ENCODE measurements at places on chromosomes 13 and 19.
A peak's percentile ranks its signal among the peaks of the same experiment; 100 is the strongest.

GRCh38 chr13:82291852-82292251 lies 1590.4 kb downstream of the SLITRK1 start:
- H3K36me3 ChIP-seq = no peaks in the 10 kb centered on the region
- H3K27ac ChIP-seq = no peak overlapping the region
- no peak overlapping the region for H3K4me3 ChIP-seq
- no peak for DNase-seq
- H3K27me3 ChIP-seq = no peaks in the 10 kb centered on the region

- no peak overlapping the region for H3K4me3 ChIP-seq
- no peak for DNase-seq
- no peaks in the 10 kb centered on the region for H3K27me3 ChIP-seq
- no peaks in the 10 kb centered on the region for H3K4me1 ChIP-seq
Measured at GRCh38 chr13:40285634-40286033, 380.8 kb downstream of the FOXO1 start.

- H3K27ac ChIP-seq = peak overlapping the region; percentile 20
- H3K27me3 ChIP-seq = no peaks in the 10 kb centered on the region
- H3K4me1 ChIP-seq = peaks cover 6% of the 10 kb centered on the region
- no peak overlapping the region for H3K4me3 ChIP-seq
Measured at GRCh38 chr13:73248711-73249580, 190.1 kb downstream of the KLF5 start.

GRCh38 chr13:99652141-99652540 lies 150.9 kb downstream of the TM9SF2 start:
- H3K4me3 ChIP-seq = no peak overlapping the region
- no peaks in the 10 kb centered on the region for H3K36me3 ChIP-seq
- H3K4me1 ChIP-seq = peaks cover 2% of the 10 kb centered on the region
- H3K27ac ChIP-seq = no peak overlapping the region
- DNase-seq = no peak

- DNase-seq = no peak
- H3K4me3 ChIP-seq = no peak overlapping the region
- no peaks in the 10 kb centered on the region for H3K4me1 ChIP-seq
- no peaks in the 10 kb centered on the region for H3K27me3 ChIP-seq
Measured at GRCh38 chr13:114149774-114150740, 17.6 kb upstream of the RASA3 start.

DNA sequence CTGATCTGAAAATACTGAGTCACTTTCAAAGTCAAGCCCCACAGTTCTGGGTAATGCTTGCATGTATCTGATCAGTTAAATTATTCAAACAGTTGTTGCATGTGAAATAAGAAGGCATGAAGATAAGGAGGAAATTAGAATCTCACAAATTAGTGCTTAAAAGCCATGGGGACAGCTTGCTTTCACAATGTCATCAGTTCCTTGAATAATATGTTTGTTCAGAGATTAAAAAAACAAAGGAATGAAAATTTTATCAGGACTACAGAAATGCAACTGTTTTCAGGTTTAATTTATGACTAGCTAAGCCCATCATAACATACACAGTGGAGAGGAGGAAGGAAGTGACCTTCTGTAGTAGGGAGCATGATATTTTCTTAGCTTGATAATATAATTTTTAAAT lies 150.1 kb downstream of the OXGR1 start:
- H3K27me3 ChIP-seq = no peaks in the 10 kb centered on the region
- H3K27ac ChIP-seq = no peak overlapping the region
- no peaks in the 10 kb centered on the region for H3K36me3 ChIP-seq
- H3K4me1 ChIP-seq = peaks cover 6% of the 10 kb centered on the region
- no peak overlapping the region for H3K4me3 ChIP-seq

DNA sequence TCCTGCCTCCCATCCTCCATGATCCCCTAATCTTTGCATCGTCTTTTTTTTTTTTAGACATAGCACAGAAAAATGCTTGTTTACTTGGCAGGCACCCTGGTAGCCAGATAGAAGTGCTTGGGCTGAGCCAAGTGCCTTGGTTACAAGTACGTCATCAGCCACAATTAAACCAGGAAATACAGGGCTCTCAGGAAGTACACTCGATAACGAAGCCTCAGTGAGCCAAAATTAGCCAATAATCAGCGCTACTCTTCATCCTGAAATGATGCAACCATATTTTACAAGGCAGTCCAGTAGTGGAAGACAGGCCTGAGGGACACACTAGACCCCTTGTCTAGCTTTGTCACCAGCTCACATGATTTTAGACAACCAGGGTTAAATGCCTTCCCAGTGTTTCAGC lies 194.0 kb upstream of the NBEA start:
- no peak overlapping the region for H3K27ac ChIP-seq
- no peak overlapping the region for H3K4me3 ChIP-seq
- H3K27me3 ChIP-seq = peaks cover 5% of the 10 kb centered on the region
- H3K36me3 ChIP-seq = no peaks in the 10 kb centered on the region
- no peak for DNase-seq
- H3K4me1 ChIP-seq = no peaks in the 10 kb centered on the region

DNA sequence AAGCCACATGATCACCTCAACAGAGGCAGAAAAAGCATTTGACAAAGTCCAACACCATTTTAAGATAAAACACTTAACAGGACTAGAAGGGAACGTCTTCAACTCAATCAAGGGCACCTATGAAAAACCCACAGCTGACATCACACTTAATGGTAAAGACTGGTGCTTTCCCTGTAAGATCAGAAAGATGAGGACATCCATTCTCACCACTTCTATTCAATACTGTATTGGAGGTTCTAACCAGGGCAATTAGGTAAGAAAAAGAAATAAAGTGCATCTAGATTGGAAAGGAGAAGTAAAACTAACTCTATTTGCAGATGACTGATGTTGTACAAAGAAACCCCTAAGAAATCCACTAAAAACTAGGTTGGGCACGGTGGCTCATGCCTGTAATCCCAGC lies 11.2 kb upstream of the AKAP8 start:
- no peaks in the 10 kb centered on the region for H3K27me3 ChIP-seq
- DNase-seq = no peak
- H3K27ac ChIP-seq = no peak overlapping the region
- H3K4me3 ChIP-seq = no peak overlapping the region

- H3K27ac ChIP-seq = no peak overlapping the region
- H3K27me3 ChIP-seq = no peaks in the 10 kb centered on the region
- H3K36me3 ChIP-seq = peaks cover 6% of the 10 kb centered on the region
Measured at GRCh38 chr13:31278869-31279268, 79.1 kb downstream of the B3GLCT start.

GRCh38 chr13:107208889-107209288 lies 641.0 kb upstream of the ARGLU1 start:
- no peaks in the 10 kb centered on the region for H3K36me3 ChIP-seq
- peak; percentile 14 for DNase-seq
- no peak overlapping the region for H3K4me3 ChIP-seq
- no peaks in the 10 kb centered on the region for H3K27me3 ChIP-seq
- H3K4me1 ChIP-seq = peaks cover 11% of the 10 kb centered on the region

DNA sequence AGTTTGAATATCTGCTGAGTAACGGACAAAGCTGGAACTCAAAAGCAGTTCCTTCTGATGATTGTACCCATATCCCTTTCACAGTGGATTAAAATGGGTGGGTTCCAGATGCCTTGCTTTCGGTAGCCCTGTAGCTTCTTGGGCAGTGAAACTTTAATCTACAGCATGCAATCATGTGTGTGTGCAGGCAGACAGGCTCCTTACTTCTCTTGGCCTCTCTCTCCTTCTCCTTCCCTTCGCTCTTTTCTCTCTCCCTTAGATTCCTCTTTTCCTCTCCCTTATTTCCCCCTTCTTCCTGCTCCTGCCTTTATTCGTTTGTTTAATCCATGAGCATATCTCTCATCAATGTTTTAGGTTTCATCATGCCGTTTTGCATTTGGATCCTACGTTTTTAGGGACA lies 8.1 kb downstream of the DGKH start:
- H3K36me3 ChIP-seq = peaks cover 5% of the 10 kb centered on the region
- H3K4me1 ChIP-seq = no peaks in the 10 kb centered on the region
- H3K27me3 ChIP-seq = no peaks in the 10 kb centered on the region
- DNase-seq = no peak
- H3K27ac ChIP-seq = no peak overlapping the region
- no peak overlapping the region for H3K4me3 ChIP-seq

DNA sequence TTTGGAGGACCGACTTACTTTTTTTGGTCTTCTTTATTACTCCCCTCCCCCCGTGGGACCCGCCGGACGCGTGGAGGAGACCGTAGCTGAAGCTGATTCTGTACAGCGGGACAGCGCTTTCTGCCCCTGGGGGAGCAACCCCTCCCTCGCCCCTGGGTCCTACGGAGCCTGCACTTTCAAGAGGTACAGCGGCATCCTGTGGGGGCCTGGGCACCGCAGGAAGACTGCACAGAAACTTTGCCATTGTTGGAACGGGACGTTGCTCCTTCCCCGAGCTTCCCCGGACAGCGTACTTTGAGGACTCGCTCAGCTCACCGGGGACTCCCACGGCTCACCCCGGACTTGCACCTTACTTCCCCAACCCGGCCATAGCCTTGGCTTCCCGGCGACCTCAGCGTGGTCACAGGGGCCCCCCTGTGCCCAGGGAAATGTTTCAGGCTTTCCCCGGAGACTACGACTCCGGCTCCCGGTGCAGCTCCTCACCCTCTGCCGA lies 409 bp downstream of the FOSB start:
- H3K27ac ChIP-seq = peak overlapping the region; percentile 78
- H3K27me3 ChIP-seq = peaks cover 31% of the 10 kb centered on the region
- no peaks in the 10 kb centered on the region for H3K36me3 ChIP-seq
- H3K4me3 ChIP-seq = peak overlapping the region; percentile 88
- H3K4me1 ChIP-seq = peaks cover 23% of the 10 kb centered on the region

DNA sequence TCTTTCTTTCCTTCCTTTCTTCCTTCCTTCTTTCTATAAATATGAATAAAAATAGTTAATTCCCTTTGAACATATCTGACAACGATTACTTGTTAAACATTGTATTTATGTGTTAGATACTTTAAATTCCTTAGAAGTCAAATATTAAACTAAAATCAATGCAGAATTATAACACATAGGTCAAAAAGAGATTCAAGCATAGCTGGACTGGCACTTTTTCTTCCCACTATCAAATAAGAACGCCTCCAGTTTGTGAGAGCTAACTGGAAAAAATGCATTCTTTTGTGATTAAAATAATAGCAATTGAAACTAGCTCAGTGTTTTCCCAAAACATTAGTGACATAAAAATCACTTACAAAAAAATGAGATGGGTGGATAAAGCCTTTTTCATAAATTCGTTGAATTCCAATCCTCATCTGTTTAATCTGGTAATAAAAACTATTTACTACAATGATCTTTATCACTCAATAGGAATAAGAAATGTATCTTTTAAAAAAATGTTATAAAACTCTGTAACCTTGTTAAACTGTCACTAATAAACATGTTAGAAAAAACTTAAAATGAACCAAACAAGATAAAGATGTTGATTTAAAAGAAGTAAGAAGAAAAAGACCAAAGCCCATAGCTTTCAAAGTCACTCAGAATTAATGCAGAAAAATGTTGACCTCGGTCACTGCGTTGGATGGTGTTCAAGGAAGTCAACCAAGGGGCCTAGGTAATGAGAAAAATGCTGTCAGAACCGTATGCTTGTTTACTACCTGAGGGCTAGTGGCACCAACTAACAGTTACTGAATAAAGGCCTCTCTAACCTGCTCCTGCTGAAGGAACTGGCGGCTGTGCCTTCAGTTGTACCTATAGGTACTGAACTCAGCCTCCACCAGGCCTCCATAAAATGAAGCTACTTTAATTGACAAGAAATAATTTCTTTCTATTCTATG lies 1039.5 kb upstream of the SLC10A2 start:
- H3K36me3 ChIP-seq = no peaks in the 10 kb centered on the region
- DNase-seq = no peak
- no peaks in the 10 kb centered on the region for H3K4me1 ChIP-seq
- no peak overlapping the region for H3K4me3 ChIP-seq

DNA sequence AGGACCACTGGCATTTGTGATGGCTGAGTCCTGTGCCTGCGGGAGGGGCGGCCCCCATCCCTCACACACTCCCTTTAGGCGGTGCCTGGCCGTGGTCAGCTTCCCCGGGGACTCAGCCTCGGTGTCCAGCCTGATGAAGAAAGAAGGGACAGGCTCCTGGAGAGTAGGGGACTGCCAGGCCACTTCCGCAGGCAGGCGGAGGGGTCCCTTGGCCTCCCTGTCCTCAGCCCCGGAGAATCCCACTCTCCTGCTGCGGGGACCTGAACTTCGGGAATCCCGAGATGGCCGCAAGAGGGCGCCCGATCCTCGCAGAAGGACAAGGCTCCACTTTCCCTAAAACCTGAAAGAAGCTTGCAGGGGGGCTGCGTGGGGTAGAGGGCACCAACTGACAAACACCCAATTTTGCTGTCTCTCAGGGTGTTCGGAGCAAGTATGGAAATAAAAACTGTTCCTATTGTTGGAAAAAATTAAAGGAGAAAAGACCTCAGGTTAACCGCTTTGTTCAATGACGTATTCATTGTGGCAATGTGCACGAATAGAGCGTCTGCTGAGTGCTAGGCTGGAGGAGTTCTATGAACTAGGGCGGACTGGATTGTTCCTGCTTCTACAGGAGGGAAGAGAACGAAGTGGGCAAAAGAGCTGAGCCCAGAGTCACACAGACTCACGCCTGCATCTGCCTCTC lies 297.3 kb downstream of the ZNF536 start:
- no peak for DNase-seq
- H3K27ac ChIP-seq = no peak overlapping the region
- no peak overlapping the region for H3K4me3 ChIP-seq
- H3K4me1 ChIP-seq = no peaks in the 10 kb centered on the region
- peaks cover 8% of the 10 kb centered on the region for H3K27me3 ChIP-seq
- no peaks in the 10 kb centered on the region for H3K36me3 ChIP-seq

DNA sequence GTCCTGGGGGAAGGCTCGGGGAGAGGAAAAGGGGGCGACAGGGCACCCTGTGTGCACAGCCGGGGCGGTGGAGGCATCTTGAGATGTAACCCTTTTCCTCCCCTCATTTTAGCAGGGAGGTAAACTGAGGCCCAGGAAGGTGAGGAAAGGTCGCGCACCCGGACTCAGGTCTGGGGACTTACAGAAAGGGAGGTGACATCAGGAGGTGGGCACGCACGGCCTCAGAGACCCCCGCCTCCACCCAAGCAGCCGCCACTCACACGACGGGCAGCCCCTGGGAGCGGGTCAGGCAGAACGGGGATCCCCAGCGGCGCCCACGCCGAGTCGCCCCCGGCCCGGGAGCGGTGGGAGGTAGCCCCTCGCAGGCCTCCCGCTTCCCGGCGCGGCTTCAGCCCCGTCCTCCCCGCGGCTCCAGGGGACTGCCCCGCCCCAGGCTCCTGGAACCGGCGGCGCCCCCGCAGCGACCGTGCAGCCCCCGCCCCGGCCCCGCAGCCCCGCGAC lies 477 bp downstream of the PIP5K1C start:
- H3K4me1 ChIP-seq = peaks cover 5% of the 10 kb centered on the region
- peak overlapping the region; percentile 16 for H3K27ac ChIP-seq
- no peaks in the 10 kb centered on the region for H3K27me3 ChIP-seq

DNA sequence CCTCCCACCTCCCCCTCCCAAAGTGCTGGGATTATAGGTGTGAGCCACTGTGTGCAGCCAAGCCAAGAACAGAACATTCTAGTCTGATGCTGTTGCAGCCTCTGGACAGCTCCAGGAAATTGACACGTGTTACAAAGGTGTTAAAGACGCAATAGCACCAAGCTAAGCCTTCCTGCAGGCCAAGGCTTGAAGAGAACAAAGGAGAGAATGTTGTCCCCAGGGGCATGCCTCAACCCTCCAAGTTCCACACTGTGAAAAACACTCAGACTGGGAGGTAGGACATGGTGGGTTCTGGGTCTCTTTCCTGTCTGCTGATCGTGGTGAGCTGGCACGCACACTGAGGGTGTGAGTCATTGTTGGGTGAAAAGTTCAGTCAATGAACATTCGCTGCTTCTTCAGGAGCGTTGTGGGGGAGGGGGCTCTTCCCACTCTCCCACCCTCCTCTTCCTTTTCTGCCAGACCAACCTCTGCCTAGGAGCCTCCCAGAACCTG lies 5.3 kb upstream of the PTPRS start:
- H3K4me3 ChIP-seq = no peak overlapping the region
- peaks cover 10% of the 10 kb centered on the region for H3K27me3 ChIP-seq
- no peaks in the 10 kb centered on the region for H3K4me1 ChIP-seq
- DNase-seq = no peak
